ENCODE measurements at places on chromosomes 7 and 10. TPM values are rescaled to one million over a fixed set of nuclear protein-coding genes. Genes with fewer than 3 reads are reported as not detected.

- DNase-seq, result no peak
Measured at GRCh38 chr7:28076423-28077200, 104.0 kb downstream of the JAZF1 start.

DNA sequence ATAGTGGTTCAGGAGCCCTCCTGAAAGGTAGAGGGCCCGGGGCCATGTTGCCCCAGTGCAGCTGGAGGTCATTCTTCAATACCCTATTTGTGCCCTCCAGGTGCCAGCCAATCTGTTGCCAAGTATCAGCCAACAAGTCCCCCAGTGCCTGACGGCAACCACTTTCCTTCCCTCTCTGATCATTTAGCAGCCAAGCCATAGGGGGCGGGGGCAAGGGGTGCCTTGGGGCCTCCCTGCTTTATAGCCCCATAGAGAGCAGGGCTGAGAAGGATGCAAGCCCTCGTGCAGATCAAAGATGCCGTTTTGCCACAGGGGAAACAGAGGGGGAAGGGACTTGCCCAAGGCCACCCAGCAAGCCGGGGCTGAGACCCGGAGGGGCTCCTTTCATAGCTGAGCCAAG, 149.0 kb upstream of the CHST15 start:
- DNase-seq, result no peak

DNA sequence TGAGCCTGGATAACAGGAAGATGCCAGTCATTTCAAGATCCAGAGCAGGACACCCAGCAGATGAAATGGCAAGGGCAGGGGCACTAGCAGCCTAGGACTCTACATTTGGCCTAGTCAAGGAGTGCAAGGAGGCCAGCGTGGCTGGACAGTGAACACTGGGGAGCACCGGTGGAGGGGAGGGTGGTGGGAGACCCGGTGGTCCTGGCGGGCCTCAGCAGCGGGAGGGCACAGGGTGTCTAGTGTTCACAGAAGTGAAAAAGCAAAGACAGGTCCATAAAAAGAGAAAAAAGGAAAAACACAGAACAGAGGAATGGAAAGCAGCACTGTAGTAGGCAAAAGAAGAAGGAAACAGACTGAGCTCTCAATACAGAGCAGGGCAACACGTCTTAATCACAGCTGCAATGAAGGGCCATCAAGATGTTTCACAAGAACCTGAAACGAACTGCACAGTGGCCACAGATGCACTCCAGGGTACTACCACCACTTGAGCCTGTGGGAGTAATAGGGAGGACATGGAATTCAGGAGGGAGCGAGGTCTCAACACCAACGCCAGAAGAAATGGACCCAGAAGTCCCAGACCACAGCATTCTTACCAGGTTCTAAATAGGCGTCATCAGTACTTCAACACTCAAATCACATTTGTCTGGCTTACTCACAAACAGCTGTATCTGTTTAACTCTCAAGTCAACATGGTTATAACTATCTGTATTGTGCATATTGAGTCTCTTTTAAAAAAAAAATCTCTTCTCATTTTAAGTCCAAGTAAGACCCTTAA, 573.7 kb downstream of the PARD3 start:
- no peak for DNase-seq

Gene SPDYE2
- not detected for total RNA-seq

Gene SEMA3E
- total RNA-seq, result 27.7 TPM

Gene CDHR1
- 0.93 TPM for total RNA-seq
